ENCODE measurements at places on chromosomes 1 and 21. TPM values are rescaled to one million over a fixed set of nuclear protein-coding genes. Genes with fewer than 3 reads are reported as not detected.

- no peaks in the 10 kb centered on the region for H3K36me3 ChIP-seq
- H3K4me1 ChIP-seq, result peaks cover 39% of the 10 kb centered on the region
- peak; percentile 95 for DNase-seq
- H3K4me3 ChIP-seq, result no peak overlapping the region
- peak overlapping the region; percentile 95 for H3K27ac ChIP-seq
These were observed 108.2 kb upstream of the TMPRSS2 start for GRCh38 chr21:41616031-41616591.

DNA sequence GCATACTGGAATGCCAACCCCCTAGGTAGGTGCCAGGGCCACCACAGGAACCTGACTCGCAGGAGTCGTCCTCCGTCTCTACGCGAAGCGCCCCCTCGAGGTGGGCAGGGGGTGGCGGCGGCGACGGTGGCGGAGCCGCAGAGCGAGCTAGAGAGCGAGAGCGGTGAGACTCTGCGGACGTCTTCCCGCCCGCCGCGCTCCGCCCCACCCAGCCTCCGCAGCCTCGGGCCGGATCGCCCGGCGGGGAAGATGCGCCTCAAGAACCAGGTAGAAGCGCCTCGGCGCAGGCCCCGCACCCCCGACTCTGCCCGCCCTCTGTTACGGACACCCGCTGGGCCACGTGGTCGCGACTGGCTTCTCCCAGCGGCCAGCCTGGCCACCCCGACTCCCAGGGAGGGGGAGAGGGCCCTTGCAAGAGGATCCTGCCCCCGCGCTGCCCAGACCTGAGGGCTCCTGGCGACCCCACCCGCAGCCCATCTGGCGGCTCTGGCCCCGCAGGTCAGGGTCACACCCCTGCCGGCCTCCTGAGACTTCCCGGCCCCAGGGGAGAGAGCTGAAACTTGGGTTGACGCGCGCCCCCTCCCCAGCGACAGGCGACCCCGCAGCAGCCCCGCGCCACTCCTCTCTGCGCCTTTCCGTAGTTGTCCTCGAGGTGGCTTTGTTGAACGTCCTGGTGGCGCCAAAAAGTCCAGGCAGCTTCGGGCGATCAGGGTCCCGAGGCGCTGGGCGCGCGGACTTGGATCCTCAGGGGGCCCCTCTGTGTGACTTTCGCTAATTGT is 24.4 kb upstream of the AGBL4 start:
- no peak overlapping the region for H3K27ac ChIP-seq
- H3K27me3 ChIP-seq, result peaks cover 9% of the 10 kb centered on the region
- H3K4me3 ChIP-seq, result peak overlapping the region; percentile 17
- H3K4me1 ChIP-seq, result peaks cover 4% of the 10 kb centered on the region

- H3K27me3 ChIP-seq, result no peaks in the 10 kb centered on the region
- no peak for DNase-seq
- no peak overlapping the region for H3K27ac ChIP-seq
- no peaks in the 10 kb centered on the region for H3K36me3 ChIP-seq
- no peak overlapping the region for H3K4me3 ChIP-seq
These were observed 179.8 kb downstream of the DYRK1A start for GRCh38 chr21:37546299-37546908.

DNA sequence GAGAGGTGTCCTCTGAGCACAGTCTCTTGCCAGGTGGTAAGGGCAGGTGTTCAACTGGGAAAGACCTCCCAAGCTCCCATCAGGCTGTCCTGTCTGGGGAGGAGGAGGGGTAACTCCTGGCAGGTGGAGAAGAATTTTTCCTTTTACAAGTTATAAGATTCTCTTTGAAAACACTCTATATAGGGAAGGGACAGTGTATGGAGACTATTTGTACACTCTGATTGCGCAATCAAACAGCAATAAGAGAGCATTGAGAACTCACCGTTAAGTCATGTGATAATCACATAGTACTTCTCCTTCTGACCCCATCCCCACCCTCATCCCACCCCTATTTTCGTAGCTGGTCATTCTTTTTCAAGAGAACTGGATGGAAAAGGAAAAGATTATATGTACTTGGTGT is 179.3 kb upstream of the ZNF644 start:
- DNase-seq, result no peak
- H3K27ac ChIP-seq, result no peak overlapping the region
- H3K4me3 ChIP-seq, result no peak overlapping the region

GRCh38 chr1:72530646-72531045 is 248.3 kb upstream of the NEGR1 start:
- no peak overlapping the region for H3K27ac ChIP-seq
- H3K4me1 ChIP-seq, result peaks cover 9% of the 10 kb centered on the region
- no peak overlapping the region for H3K4me3 ChIP-seq
- H3K36me3 ChIP-seq, result no peaks in the 10 kb centered on the region

GRCh38 chr1:234997896-234998741 is 130.5 kb downstream of the TOMM20 start:
- peak overlapping the region; percentile 14 for H3K4me3 ChIP-seq
- no peaks in the 10 kb centered on the region for H3K27me3 ChIP-seq
- H3K4me1 ChIP-seq, result peaks cover 23% of the 10 kb centered on the region
- no peaks in the 10 kb centered on the region for H3K36me3 ChIP-seq
- H3K27ac ChIP-seq, result peak overlapping the region; percentile 97
- DNase-seq, result peak; percentile 54

DNA sequence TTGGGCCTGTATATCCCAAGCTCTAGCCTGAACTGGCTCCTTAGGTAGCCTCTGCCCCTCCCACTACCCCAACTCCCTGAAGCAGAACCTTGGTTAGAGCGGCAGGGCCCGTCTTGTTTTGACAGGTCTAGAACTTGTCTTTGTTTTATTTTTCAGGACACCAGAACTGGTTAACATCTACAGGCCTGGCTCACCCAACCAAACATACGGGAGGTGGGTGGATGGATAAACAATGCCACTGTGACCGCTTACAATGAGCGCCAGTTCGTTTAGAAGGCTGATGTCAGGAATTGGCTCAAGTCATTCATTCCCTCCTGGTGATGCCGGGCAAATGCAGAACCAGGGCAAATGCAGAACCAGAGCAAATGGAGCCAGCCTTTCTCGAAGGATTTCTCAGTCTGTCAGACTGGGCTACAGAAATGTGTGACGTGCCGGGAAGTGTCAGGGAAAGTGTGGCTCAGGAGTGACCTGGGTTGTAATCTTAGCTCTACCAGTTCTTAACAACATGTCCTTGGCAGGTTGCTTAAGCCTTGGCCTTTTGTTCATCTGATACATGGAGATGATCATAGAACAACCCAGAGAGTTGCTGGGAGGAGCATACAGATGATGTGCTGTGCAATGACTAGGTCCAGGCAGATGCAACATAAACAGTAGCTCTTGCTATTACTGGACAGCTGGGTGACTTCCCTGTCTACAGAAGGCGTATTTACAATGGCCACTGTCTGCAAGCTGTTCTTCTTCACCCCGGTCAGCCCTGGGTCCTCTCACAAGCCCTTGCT is 30.5 kb upstream of the BTG2 start:
- no peaks in the 10 kb centered on the region for H3K27me3 ChIP-seq
- no peaks in the 10 kb centered on the region for H3K36me3 ChIP-seq
- H3K27ac ChIP-seq, result no peak overlapping the region
- H3K4me1 ChIP-seq, result peaks cover 27% of the 10 kb centered on the region
- peak; percentile 42 for DNase-seq
- no peak overlapping the region for H3K4me3 ChIP-seq

- H3K4me1 ChIP-seq, result no peaks in the 10 kb centered on the region
- H3K27ac ChIP-seq, result no peak overlapping the region
- no peak for DNase-seq
- no peaks in the 10 kb centered on the region for H3K27me3 ChIP-seq
- H3K4me3 ChIP-seq, result no peak overlapping the region
These were observed 296.1 kb upstream of the SPAG17 start for GRCh38 chr1:118481126-118481525.

DNA sequence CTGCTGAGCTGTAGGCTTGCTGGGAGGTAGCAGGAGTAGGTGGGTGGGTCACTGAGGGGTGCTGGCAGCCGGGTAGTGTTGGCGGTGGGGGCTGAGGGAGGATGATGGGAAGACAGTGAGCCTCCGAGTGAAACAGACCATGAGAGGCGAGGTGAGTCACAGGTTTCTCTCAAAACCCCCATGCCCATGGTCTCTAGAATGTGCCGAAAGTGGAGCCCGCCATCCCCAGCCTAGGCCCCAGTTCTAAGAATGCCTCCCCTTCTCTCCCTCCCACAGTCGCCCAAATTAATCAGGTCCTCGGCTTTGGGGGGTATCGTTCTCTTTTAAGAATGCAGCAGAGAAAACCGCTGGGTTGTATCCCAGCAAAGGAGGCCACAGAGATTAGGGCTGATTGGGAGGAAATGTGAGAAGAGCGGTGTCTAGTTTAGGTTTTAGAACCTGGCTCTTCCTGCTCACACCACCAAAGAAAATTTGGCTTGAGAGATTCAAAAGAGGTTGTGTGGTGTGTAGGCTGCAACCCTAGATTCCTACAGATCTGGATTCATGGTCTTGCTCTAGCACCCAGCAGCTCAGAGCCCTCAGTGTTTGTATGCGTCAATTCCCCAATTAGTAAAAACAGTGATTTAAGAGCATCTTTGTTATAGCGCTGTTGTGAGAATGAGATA is 27.7 kb upstream of the IL19 start:
- no peaks in the 10 kb centered on the region for H3K4me1 ChIP-seq
- H3K27me3 ChIP-seq, result no peaks in the 10 kb centered on the region
- H3K4me3 ChIP-seq, result no peak overlapping the region

DNA sequence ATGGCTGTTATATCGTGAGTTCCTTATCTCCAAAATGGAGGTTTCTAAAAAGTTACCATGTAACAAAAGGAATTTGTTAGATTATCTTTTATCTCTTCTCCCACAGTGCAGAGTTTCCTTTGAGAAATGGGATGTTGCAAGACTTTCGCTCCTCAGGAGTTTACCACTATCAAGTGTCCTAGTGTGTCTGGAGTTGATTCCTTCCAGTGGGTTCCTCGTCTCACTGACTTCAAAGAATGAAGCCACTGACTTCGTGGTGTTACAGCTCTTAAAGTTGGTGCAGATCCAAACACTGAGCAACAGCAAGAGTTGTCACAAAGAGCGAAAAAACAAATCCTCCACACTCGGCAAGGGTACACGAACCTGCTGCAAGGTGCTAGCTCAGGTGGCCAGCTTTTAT is 37.0 kb downstream of the SPAG17 start:
- no peaks in the 10 kb centered on the region for H3K4me1 ChIP-seq
- no peak overlapping the region for H3K4me3 ChIP-seq
- no peak overlapping the region for H3K27ac ChIP-seq
- no peaks in the 10 kb centered on the region for H3K36me3 ChIP-seq

GRCh38 chr21:38714999-38715398 is 90.7 kb upstream of the ETS2 start:
- H3K27ac ChIP-seq, result no peak overlapping the region
- no peaks in the 10 kb centered on the region for H3K36me3 ChIP-seq
- peak; percentile 6 for DNase-seq
- H3K27me3 ChIP-seq, result peaks cover 14% of the 10 kb centered on the region
- H3K4me3 ChIP-seq, result no peak overlapping the region
- H3K4me1 ChIP-seq, result no peaks in the 10 kb centered on the region

- DNase-seq, result peak; percentile 73
- peaks cover 46% of the 10 kb centered on the region for H3K4me1 ChIP-seq
- peak overlapping the region; percentile 71 for H3K27ac ChIP-seq
- no peaks in the 10 kb centered on the region for H3K27me3 ChIP-seq
- no peak overlapping the region for H3K4me3 ChIP-seq
These were observed 25.3 kb downstream of the WLS start for GRCh38 chr1:68206848-68207689.

DNA sequence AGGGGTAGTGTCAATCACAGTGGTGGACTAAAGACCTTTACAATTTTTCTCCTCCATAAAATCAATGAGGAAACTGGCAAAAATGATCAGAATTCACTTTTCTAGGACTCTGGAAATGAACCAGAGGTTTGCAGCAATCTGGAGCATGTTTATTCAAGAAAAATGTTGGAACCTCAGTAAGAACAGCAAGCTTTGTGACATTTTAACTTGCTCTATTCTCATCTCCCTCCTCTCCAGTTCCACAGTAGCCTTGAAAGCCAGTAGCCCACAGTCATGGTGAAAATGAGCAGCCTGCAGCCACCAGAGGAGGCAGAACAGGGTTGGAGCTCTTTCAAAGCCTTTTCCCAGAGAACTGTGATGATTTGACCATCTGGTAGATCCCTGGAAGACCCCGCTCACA is 9.1 kb downstream of the TTC4 start:
- no peaks in the 10 kb centered on the region for H3K27me3 ChIP-seq
- H3K27ac ChIP-seq, result no peak overlapping the region
- H3K4me1 ChIP-seq, result no peaks in the 10 kb centered on the region

FMO2 gene
- not detected for total RNA-seq

ASPM gene
- 3.9 TPM for total RNA-seq
